ENCODE measurements at places on chromosomes 11 and 22.

GRCh38 chr22:22111267-22111751, 128.7 kb upstream of the TOP3B start:
- DNase-seq = no peak

- no peak for DNase-seq
Observed at GRCh38 chr11:95916049-95916448, 7.9 kb downstream of the MTMR2 start.

GRCh38 chr11:73520353-73521061, 77.4 kb downstream of the FAM168A start:
- no peak for DNase-seq

DNA sequence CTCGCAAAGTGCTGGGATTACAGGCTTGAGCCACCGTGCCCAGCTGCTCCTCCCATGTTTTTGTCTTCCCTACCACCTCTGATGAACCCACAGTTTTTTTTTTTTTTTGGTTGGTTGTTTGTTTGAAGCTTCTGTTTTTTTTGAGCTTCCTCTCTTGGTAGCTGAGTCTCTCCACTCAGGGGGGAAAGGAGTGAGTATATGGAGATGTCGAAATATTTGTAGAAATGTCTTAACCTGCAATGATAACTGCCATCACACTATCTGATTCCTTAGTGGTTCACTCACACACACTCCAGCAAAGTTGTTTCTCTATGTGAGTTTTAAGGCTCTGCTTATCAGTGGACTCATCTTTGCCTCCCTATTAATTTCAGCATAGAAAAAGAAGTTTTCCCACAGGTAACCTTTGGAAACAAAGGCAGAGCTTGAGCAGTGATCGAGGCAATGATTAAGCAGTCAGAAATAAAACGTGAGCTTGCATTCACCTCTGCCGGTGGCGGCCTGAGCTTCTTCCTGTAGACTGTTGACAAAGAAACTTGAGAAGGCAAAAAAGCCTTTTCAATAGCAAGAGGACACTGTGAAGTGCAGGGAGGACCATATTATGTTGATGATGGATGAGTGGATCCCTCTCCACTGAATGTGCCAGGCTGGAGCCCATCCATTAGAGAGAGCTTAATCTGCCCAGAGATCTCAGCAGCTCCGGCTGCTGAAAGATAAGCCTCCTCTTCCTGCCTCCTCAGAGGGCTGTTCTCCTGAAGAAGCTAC, 29.0 kb upstream of the RASSF10 start:
- DNase-seq = no peak

DNA sequence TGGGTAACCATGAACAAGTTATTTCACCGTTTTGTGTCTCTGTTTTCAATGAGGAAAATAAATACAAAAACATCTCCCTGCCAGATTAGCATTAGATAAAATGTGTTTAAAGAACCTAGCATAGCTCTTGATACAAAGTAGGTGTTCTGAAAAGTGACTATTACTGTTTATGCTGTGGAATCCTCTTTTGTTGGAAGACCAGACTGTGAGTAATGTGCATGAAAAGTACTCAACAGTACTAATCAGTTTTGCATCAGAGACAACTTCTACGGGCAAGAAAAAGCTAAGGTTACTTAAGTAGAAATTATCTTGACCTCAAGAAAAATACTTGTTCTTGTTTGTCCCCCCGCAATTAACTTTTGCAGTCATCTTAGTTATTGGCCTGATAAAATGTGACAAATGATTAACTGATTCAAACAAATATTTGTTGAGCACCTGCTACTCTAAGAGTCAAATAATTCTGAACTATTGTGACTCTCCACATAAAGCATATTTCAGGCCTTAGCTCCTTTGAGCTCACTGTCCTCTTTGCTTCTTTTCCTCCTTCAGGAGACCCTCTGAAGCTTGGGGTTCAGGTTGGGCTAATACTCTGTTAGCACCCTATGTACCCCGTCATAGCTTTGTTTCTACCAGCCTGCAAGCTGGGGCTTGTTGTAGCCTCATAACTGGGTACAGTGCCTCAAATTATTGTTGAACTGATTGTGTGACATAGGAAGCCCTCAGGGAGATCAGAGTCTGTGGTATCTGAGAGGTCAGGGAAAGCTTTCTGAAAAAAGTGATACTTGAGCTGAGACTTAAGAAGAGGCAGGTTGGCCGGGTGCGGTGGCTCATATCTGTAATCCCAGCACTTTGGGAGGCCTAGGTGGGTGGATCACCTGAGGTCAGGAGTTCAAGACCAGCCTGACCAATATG, 24.5 kb downstream of the DIXDC1 start:
- no peak for DNase-seq

DNA sequence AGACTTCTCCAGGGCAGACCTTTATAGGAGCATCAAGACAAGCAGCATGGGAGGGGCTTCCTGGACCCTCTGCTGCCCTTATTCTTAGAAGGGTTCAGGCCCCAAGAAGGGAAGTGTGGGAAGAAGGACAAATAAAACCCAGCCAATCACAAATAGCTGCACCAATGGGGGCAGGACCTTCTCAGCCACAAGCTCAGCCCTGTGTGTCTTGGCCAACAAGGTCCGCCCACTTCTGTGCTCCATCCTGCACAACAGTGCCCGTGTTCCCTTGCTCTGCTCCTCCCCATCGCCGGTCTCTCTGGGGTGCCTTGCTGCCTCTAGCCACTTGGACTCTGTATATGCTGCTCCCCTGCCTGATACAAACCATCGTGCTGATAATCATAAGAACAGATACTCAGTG, 86.1 kb downstream of the NAT10 start:
- no peak for DNase-seq

GRCh38 chr22:47929073-47929472, 1166.6 kb downstream of the TBC1D22A start:
- no peak for DNase-seq

DNA sequence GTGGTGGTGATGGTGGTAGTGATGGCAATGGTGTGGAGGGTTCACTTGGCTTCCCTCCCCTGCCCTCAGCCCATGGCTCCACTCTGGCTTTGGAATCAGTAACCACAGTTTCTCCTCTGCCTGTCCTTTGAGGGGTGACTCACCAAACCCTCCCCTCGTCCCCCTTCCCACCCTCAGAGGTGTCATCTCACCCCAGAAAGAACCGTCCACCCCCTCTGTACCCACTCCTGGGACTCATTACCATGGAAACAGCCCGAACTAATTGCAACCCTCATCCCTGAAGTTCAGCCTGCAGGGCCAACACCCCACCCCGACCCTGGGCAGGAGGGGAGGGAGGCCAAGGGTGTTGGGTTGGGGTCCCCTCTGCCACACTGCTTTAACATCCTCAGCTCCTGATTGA, 26.6 kb downstream of the PHLDB1 start:
- DNase-seq = no peak

GRCh38 chr22:39567135-39567946, 3.2 kb upstream of the CACNA1I start:
- no peak for DNase-seq

- DNase-seq = no peak
Observed at GRCh38 chr11:84580428-84580827, 1046.7 kb downstream of the DLG2 start.

DNA sequence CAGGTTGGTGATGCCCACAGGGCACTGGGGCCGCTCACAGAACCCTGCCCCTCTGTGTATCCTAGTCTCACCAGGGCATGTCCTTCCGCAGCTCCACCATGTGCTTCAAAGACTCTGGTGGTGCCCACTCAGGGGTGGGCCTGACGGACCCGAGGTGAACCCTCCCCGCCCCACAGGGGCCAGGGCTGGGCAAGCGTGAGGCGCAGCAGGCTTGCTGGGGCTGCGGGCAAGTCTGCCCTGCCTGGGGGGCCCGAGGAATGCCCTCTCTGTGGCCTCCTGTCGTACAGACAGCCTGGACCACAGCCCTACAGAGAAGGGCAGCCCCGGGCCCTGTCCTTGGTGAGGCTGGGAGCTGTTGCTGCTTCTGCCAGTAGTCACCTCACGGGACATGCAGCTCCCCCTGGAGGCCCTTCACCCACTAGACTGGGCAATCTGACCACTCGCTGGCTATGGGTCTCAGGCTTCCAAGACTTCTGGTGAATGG, 40.2 kb downstream of the TBX1 start:
- no peak for DNase-seq

All from amygdala (tissue), 56 donors.